Memory B cell (primary cell): ENCODE measurements at places on chromosomes 6 and 20.

DNA sequence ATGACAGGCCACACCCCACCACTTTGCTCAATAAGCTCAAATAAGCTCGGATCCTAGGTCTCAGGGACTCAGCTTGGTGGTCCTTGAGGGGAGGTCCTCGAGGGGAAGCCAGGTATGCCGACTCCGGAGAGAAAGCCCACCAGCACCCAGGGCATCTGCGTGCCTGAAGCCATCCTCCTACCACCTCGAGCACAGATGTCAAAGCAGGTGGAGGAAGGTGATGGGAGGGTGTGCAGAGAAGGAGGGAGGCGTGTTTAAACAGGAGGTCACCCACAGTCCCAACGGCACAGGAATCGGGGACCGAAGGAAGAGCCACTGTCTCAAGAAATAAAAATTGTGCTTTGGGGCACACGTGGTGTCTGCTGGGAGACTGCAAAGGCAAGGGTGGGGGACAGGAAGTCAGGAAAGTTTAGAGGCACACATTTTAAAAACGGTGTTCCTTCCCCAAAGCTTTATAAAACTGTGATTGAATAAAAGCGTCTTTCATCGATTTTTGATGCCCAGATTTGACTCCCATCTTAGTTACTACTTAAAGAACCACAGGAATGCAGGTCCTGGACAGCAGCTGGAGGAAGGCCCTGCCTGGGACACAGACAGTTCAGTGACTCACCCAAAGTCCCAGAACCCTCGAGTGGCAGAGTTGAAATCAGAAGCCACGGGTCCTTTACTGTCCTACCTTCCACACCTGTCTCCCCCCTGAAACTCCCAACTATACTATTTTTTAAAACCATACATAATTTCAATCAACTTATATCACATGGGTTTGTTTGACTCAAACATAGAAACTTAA is 221.0 kb upstream of the PDE10A start:
- no peak for DNase-seq

DNA sequence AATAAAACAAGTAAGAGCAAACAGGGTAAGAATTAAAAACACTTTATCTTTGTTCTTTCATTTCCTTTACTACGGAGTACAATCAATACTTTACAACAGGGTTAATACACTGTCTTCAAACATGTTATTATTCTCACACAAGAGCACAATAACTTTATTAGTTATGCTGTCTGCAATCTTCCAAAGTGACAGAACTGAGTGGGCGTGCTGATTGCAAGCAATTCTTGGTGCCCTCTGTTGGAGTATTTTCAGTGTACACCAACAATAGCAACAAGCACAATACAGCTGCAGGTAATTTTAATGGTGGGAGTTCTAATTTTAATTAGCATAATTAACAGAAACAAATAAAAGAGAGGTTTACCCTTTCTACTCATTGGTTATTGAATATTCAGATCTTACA is 33.9 kb upstream of the PTPRK start:
- no peak for DNase-seq

- no peak for DNase-seq
These were observed 173.9 kb downstream of the QKI start for GRCh38 chr6:163588220-163588919.

- DNase-seq: no peak
These were observed 83.2 kb downstream of the RIPOR3 start for GRCh38 chr20:50607850-50608749.

DNA sequence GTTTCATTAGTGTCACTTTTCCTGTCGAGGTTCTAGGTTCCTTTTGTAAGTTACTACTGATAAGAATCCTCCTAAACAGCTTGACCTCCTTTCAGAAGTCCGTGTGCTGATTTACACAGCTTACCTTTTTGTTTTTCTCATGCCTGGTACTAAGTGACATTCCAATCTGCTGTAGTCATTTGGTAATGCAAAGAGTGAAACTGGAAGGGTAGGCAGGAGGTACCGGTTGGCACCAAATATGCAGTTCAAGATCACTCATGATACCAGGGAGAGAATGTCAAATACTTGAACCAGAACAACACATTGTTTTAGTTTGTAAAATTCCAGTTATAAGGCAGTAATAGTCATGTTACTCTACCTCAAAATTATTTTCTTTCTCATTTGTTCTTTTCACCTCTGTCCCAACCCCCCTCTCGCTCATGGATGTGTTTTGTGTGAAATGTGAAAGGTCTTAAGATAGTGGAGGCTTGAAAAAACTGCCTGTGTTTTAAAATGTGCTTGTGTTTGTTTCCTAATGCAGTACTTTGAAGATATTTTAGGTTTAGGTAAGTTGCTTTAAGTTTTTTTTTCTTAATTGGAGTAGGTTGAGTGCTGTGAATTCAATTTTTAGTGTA is 23.2 kb downstream of the AFDN start:
- no peak for DNase-seq

GRCh38 chr6:122048570-122048969 is 350.9 kb upstream of the HSF2 start:
- no peak for DNase-seq

DNA sequence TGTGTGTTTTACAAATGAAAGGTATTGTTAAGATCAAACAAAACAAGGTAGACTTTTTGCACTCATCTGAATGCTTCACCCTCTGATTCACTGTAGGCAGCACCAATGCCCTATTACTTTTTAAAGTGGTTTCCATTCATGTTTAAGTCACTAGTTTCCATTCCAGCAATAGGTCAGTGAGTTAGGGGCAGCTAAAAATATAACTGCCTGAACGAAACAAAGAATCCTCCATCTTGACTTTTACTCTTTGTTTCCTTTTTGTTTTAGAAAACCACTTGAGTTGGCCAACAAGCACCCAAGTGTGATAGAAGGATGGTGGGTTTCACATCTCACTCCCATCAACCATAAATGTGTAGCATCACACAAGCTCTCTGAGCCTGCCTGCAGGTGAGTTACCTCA is 25.5 kb downstream of the CLIC5 start:
- DNase-seq: no peak

DNA sequence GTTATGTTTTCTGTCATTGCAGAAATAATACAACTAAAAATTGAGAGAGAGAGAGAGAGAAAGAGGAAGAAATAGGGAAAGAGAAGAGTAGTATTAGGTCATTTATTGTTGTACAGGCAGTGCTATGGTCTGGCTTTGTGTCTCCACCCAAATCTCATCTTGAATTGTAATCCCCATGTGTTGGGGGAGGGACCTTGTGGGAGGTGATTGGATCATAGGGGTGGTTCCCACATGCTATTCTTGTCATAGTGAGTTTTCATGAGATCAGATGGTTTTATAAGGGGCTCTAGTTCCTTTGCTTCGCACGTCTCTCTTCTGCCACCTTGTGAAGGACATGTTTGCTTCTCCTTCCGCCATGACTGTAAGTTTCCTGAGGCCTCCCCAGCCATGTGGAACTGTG is 677.4 kb upstream of the CHD6 start:
- no peak for DNase-seq

GRCh38 chr6:17665132-17665531 is 41.6 kb downstream of the NUP153 start:
- no peak for DNase-seq

DNA sequence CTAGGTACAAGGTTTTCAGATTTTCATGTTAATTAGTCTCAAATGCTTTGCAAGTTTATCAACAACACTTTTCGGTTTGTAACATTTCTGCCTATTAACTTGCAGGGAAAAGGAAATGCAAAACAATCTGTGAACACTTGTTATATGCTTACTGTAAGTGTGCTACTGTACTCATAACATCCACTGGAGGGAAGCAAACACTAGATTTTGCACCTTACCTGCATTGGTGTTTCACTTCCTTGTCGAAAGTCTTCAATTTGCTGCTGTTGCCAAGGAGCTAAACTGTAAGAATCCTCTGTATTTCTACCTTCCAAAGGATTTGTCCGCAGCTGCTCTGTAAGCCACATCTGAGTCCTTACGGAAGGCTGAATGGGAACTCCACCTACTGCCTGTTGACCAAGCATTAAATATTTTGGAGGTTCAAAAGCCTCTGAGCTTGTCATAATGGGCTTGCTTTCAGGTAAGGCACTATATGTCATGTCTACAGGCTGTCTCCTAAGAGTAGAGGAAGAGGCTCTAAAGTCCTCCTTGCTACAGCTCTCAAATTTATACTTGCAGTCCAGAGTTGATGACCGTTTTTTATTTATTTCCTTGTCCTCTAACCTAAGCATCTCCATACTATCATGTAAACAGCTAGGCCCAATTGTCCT is 17.3 kb downstream of the PLN start:
- peak; percentile 60 for DNase-seq

DNA sequence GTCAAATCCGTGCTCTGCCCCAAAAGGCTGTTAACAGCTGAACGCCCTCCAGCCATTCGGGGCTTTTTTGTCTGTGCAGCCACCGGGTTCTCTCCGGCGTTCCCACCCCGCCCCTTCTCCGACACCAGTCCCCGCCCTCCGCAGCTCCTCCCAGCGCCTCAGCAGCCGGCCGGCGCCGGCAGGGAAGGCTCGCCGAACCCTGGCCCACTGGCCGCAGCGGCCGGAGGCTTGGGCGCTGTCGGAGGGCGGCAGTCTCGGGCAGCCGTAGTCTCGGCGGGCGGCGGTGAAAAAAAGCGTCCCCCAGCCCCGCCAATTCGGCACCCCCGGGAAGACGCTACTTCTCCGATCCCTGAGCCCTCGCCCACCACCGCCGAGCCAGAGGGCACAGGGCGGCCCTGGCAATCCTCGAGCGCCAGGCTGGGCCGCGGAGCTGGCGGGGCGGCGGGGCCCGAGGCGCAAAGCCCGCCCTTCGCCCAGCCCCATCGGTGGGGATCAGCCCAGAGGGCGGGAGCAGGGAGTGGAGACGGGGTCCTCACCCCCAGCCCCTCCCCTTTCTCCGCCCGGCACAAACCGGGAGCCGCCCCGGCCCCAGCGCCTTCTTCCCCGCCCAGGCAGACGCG is at the start of gene SESN1:
Gene SESN1, minus strand, starts transcription at position 431 of the 620 bp plus-strand sequence. CDS start 773 bp downstream, outside the sequence.
- DNase-seq: peak; percentile 78

DNA sequence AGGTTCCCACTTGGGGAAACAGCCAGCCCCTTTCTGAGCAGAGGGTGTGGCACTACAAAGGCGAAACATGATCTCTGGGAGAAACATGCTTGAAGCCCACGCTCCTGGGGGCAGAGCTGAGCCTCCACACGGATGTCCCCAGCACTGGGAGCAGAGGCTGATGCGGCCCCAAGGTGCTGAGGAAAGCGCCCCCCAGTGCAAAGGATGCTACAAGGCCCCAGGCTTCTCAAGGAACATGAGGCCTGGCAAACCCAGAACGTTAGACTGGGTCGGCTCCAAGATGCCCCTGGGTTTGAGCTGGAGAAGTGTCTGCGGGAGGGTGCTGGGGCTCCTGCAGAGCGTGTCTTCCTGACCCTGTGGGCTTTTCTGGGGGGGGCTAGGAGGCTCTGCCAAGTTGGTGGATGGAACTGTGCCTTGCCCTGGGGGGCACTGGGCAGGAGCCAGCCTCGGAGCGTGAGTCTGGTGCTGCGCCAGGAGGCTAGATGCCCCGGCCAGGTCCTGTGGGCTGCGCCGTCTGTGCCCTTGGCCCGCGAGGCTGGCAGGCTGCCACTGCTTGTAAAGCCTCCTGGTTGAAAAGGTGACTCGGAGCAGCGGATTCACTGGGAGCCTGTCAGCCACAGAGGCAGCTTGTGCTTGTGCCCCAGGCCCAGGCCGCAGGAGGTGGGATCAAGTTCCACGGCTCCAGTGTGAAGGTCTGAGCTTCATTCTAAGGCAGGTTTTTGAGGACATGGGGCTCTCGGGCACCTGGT is 8.1 kb downstream of the SYNJ2 start:
- no peak for DNase-seq

DNA sequence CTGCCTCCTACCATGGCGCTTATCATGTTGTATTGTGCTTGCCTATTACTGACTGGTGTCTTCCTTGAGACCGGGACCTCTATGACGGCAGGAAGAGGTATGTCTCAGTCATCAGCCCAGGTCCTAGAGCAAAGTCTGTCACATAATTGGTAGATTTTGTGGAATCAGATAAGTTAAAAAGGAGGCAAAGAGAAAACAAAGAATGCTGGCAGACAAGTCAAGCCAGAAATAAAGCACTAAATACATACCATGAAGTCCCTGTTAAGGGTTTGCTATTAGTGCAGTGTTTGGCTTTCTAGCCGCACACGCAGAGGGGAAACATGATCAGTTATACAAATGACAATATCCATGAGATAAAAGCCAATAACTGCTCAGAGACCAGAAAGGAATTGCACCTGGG is 6.0 kb downstream of the TOMM34 start:
- DNase-seq: no peak

- DNase-seq: no peak
These were observed 147.5 kb downstream of the BMP2 start for GRCh38 chr20:6914986-6915385.

DNA sequence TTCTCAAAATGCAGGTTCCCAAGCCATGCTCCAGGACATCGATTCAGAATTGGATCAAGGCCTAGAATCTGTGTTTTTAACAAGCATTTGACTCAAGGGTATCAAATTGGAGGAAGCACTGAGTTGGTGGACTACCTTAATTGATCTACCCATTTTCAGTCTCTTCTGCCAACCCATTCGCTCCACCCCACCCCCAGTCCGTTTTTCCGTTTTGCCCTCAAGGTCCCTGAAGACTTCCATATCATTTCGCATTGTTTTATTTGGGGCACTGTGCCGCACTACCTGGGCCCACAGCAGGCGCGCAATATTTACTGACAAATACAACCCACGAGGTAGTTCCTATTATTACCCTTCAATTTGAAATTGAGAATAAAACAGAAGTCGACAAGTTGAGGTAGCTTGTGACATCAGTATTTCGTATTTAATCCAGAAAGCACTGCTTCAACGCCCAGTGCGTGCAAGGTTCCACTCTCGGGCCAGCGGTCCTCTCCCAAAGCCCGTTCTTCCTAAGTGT is 557 bp upstream of the DHX35 start:
- DNase-seq: no peak

- DNase-seq: no peak
These were observed 16.4 kb upstream of the CFAP206 start for GRCh38 chr6:87391334-87391733.

DNA sequence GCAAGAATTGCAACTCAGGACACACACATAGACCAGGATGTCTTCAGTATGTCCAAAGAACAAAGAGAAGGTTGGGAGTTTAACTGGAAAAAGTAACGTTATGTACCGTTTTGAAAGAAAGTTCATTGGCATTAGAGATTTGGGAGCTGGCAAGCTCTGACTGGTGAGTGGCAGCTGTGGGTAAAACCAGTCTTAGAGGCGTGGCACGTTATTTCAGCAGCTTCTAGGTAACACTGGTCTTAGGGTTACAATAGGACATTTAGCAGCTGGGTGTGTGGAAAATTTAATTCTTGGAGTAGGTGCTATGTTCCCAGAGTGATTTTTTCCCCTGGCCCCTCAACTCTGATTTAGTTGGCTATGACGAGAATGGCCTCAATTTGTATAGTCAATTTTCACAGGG is 19.2 kb downstream of the SNRPB start:
- no peak for DNase-seq

DNA sequence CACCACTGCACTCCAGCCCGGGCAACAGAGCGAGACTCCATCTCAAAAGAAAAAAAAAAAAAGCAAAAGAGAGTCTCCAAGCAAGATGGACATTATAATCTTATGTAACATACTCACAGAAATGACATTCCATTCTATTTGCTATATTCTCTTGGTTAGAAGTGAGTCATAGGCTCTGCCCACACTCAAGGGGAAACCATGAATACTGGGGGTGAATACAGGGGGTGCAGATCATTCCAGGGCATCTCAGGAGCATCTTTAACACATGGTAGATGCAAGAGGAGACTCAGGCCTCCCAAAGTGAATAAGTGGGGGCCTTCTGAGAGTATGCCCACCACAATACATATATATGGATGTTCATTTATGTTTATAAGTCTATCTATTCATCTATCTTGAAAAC is 18.3 kb upstream of the RANBP9 start:
- DNase-seq: no peak

- no peak for DNase-seq
These were observed 290.3 kb upstream of the STXBP5 start for GRCh38 chr6:146913842-146914488.

GRCh38 chr20:2624190-2624589 is 28.2 kb upstream of the NOP56 start:
- DNase-seq: no peak
